ENCODE measurements at places on chromosomes 2 and 18. TPM values are rescaled to one million over a fixed set of nuclear protein-coding genes. Genes with fewer than 3 reads are reported as not detected.
A peak's percentile ranks its signal among the peaks of the same experiment; 100 is the strongest.

DNA sequence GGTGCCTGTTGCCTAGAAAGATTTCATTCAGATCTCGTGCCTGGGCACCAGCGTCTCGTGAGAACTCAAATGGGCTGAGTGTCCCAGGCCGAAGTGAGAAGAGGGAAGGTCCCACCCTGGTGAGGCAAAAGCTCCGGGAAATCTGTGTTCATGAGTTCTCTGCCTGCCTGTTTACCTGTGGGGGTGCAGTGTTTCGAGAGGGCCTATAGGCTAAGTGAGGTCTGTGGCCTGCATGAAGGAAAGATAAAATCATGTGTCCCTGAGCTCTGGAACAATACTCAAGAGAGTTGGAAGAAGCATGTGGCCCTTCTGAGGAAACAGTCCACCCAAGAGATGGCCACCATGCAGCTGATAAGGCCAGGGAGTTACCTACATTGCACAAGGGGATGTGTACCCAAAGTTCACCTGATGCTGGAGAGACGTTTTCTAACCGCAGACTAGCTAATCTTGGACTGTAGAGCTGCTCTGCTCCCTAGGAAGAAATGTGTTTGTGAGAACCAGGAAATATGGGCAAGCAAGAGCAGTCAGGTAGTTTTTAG is 63.5 kb upstream of the ST3GAL5 start:
- H3K4me1 ChIP-seq = no peaks in the 10 kb centered on the region
- H3K27ac ChIP-seq = no peak overlapping the region
- H3K27me3 ChIP-seq = peaks cover 2% of the 10 kb centered on the region
- H3K4me3 ChIP-seq = no peak overlapping the region
- DNase-seq = no peak

NYAP2 gene
- total RNA-seq = not detected

DNA sequence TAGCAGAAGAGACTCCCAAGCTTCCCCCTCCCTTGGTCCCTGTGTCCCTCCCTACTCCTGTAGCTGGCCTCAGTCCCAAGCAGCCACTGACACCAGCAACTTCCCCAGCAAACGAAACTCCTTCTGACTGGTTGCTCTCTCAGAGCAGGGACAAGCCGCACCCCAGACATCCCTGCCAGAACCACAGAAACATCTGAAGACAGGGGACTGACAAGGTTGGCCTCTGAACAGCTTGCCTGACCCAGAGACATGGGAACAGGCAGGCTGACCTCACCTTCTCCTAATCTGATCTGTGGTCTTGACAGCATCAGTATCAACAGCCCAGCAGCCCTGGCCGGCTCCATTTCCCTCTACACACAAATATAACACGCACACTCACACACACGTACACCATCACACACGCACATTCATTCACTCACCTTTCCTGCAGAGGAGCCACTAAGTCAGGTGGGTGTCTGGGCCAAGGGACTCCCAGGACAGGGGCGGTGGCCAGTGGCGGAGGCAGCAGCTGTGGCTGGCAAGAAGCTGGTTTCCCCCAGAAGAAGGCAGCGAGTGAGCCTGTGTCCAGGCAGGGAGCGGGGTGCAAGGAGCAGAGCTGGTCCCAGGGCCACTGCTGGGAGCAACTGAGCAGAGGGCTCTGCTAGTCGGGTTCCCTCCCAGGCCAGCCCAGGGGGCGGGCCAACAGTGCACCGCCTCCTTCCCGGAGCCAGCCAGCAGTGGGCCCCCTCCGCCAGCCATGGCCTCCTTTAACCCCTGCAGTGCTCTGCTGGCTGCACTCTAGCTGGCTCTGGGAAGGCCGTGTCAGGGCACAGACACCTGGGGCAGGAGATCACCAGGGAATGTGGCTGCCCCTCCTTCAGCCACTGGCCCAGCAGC is 59.1 kb downstream of the TNS1 start:
- H3K4me3 ChIP-seq = no peak overlapping the region
- DNase-seq = peak; percentile 52
- H3K27ac ChIP-seq = no peak overlapping the region
- H3K27me3 ChIP-seq = no peaks in the 10 kb centered on the region
- H3K4me1 ChIP-seq = no peaks in the 10 kb centered on the region

- H3K4me3 ChIP-seq = no peak overlapping the region
- DNase-seq = no peak
- no peak overlapping the region for H3K27ac ChIP-seq
- H3K36me3 ChIP-seq = no peaks in the 10 kb centered on the region
Observed at GRCh38 chr18:23397907-23398306, 55.2 kb upstream of the RIOK3 start.

FAM124B gene
- total RNA-seq = not detected

GRCh38 chr2:26706616-26707473 is 14.3 kb downstream of the KCNK3 start:
- H3K4me1 ChIP-seq = no peaks in the 10 kb centered on the region
- H3K27ac ChIP-seq = no peak overlapping the region
- no peaks in the 10 kb centered on the region for H3K36me3 ChIP-seq
- H3K27me3 ChIP-seq = no peaks in the 10 kb centered on the region

DNA sequence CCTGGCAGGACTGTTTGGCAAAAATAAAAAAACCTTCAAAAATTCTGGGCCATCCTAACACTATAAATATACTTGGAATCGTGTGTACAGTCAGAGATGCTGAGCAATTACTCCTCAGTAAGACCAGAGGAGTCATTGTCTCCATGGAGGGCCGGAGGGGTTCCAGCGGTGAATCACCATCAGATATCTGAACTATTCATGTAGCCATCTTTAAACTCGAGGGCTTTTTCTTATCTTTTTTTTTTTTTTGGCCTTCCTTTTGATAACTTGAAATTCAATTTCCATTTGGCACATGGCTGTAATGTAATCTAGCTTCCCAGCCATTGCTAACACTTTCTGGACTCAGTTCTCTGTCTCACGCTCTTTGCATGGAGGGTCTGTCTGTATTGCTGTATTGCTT is 7.4 kb upstream of the FHL2 start:
- H3K27me3 ChIP-seq = no peaks in the 10 kb centered on the region
- DNase-seq = no peak
- no peak overlapping the region for H3K27ac ChIP-seq
- H3K4me3 ChIP-seq = no peak overlapping the region

DNA sequence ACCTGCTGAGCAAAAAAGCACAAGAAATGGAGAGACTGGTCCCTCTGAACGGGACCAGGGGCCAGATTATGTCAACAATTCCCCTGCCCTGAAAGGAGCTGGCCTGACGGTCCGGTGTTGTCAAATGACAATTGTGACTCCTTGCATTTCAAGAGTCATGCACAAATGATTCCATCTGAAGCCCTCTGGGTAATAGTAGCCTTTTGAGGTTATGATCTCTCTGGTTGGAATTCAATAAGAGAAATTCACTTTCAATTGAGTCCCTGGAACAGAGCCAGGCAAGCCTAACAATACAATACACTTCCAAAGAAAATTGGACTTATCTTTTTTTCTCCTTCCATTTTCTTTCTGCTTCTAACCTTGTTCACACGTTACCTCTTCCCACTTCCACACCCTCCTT is 116.9 kb downstream of the C1D start:
- H3K36me3 ChIP-seq = no peaks in the 10 kb centered on the region
- no peak for DNase-seq

DNA sequence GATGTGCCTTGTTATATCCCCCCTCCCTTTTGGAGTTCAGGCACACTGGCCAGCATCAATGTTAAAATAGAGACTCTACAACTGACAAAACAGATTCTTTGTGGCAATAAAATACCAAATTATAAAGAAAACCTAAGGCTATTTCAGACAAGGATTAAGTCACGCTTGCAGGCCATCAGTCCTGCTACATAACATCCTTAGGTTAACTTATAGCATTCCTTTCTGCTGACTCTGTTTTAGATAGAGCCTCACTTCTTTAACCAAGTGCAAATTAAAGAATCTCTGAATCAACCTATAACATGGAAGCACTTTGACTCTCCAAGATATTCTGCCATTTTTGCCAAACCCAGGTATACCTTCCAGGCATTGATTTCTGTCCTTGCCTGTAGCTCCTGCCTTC is 784.6 kb downstream of the RNF144A start:
- H3K4me1 ChIP-seq = peaks cover 16% of the 10 kb centered on the region
- H3K27ac ChIP-seq = no peak overlapping the region
- no peaks in the 10 kb centered on the region for H3K27me3 ChIP-seq
- H3K4me3 ChIP-seq = no peak overlapping the region

Data from Karpas-422 (cell line).